ENCODE measurements at places on chromosomes 4 and X.

DNA sequence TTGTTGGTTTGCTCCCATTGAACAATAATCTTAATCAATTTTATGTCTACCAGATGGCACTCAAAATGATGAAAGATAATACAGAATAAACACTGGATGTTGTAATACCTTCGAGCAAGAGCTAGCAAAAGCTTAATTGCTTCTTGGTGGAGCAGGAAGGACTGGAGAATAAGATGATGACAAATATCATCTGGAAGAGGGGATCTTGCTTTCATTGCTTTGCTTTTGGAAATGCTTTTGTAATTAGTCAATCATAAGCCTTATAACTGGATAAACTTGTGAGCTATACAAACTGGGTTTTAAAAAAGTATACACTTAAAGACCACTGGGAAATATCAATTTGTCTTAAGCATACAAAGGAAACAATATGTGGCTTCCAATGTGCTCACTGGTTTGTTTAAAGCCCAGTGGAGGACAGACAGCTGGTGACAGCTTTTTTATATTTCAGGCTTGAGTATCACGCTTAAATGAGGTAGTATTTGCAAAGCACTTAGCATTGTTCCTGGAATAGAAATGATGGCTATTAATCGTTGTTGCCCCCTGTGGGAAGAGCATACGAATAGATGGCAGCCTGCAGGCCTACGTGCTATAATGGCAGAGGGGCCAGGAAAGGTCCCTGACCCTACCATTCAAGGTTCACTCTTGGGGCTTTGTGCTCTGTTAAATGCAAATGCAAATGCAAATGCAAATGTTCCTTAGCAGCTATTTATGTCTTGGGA lies 61.2 kb downstream of the TMEM150C start:
- DNase-seq, result no peak

GRCh38 chr4:139734201-139734874 lies 68.7 kb downstream of the MGST2 start:
- no peak for DNase-seq

- DNase-seq, result no peak
Observed at GRCh38 chr4:76634220-76634619, 199.2 kb downstream of the SHROOM3 start.

DNA sequence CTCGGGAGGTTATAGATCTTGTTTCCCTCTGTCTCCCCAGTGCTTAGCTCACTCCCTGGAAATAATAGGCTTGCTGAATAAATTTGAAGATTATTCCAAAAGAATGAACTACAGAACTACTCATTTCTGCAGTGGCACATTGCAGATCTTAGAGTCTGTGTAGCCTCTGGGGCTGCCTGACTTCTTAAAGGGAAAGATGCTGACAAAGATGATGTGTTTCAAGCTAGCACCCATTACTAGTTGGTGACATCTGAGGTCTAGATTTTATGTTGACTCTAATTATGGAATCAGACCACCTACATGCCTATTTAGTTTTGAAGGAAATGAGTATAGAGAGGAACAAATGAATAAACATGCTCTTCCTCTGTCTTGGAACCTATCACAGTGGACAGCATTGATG lies 123.7 kb upstream of the KCNIP4 start:
- no peak for DNase-seq

GRCh38 chr4:45646885-45647590 lies 476.8 kb downstream of the GABRG1 start:
- no peak for DNase-seq

- DNase-seq, result no peak
Observed at GRCh38 chrX:101398694-101399093, 7.9 kb downstream of the RPL36A start.

- no peak for DNase-seq
Observed at GRCh38 chrX:142149919-142150318, 55.2 kb downstream of the MAGEC2 start.

DNA sequence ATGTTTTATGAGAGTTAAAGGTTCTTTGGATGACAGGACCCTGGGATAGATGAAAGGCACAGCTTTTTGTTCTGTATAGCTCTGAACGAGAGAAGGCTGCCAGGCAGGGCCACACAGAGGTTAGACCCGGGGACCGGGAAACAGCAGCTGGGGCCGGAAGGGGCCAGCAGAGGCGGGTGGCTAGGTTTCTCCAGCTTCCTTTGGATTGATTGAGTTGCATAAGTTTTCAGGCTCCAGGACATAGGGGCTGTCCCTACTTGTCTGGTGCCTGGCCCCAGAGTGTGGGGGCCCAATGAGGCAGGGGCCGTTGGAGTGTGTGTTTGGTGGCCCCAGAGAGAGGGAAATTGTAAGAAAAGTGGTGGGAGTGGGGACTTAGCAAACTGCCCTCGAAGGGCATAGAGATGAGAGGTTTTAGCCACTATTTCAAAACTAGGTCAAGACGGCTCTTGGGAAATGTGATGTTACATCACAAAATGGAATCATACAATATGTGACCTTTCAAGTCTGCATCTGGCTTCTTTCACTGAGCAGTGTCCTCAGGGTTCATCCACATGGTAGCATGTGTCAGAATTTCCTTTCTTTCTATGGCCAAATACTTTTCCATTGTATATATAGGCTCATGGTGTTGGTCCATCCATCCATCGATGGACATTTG lies 3.7 kb downstream of the ZFP92 start:
- DNase-seq, result no peak

GRCh38 chrX:134365904-134366303 lies 94.1 kb upstream of the HPRT1 start:
- DNase-seq, result no peak

DNA sequence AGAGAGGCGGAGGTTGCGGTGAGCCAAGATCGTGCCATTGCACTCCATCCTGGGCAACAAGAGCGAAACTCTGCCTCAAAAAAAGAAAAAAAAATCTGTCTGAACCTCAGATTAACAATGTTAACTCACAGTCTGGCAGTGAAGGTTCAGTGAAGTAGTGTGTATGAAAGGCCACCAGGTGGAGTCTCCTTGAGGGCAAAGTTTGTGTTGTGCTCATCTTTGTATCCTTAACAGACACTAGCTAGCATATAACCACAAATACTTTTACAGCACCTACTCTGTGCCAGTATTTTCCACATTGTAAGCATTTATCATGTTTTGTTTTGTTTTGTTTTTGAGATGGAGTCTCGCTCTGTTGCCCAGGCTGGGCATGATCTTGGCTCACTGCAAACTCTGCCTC lies 46.0 kb upstream of the MGST2 start:
- DNase-seq, result no peak
